ENCODE measurements at places on chromosomes 3 and 15. TPM values are rescaled to one million over a fixed set of nuclear protein-coding genes. Genes with fewer than 3 reads are reported as not detected.

DNA sequence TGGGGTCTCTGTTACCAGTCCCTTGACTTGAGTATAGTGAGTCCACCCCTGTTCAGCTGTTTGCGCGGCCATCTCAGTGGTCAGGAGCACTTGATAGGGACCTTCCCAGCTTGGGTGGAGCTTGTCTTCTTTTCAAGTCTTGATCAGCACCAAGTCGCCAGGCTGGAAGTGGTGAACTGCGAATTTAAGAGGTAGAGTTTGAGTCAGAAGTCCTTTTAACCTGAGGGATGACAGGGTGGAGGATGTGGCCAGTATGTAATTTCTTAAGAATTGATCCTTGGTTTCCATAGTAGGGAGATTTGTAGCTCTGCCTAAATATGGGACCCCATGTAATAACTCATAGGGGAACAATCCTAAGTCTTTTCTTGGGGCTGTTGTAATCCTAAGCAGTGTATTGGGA is 86.3 kb upstream of the XCR1 start:
- DNase-seq = no peak

DNA sequence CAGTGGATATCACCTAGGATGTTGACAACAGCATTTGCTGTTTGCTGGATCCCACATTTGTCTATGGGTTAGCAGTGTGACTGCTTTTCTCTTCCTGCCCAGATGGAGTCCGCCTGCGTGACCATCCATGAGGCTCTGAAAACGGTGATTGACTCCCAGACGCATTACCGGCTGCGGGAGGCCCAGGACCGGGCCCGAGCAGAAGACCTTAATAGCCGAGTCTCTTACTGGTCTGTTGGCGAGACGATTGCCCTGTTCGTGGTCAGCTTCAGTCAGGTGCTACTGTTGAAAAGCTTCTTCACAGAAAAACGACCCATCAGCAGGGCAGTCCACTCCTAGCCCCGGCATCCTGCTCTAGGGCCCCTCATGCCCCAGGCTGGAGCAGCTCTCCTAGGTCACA is 11.0 kb downstream of the TMED3 start:
- no peak for DNase-seq

DNA sequence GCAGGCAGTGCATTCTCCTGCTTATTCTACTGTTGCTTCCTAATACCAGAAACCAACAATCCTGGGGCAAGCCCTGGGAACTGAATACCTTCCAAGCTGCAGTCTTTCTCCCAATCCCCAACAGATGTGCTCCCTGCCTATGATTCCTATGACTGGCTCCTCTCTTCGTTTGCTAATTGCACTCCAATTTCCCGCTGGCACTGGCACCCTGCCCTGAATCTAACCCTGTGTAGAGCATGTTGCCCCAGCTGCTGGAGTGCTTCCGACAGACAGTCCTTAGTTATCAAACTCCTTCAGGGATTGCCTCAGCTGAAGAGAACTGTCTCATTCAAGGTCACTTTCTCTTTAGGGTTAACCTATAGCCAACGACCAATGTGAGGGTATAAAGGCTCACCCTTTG is 214.1 kb downstream of the NECTIN3 start:
- DNase-seq = no peak

DNA sequence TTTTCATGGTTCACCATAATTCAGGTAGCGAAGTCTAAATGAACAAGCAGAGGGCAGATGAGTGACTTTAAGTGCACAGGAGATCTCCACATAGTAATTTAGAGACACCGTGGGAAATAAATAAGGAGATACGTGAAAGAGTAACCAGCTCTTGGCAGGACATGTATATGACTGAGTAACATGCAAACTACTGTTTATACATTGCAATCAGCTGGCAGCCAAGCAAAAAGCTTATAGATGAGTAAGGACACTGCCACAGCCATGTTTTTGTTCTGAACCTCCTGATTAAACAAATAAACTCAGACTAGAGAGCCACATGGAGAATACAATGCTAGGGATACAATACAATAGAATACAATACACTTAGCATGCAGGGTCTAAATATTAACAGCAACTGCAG is 252.4 kb downstream of the FHIT start:
- DNase-seq = no peak

The RLBP1 gene
- total RNA-seq = not detected
